ENCODE measurements at places on chromosomes 5 and 9.

GRCh38 chr9:105064248-105065097, 136.5 kb upstream of the ABCA1 start:
- DNase-seq = no peak

DNA sequence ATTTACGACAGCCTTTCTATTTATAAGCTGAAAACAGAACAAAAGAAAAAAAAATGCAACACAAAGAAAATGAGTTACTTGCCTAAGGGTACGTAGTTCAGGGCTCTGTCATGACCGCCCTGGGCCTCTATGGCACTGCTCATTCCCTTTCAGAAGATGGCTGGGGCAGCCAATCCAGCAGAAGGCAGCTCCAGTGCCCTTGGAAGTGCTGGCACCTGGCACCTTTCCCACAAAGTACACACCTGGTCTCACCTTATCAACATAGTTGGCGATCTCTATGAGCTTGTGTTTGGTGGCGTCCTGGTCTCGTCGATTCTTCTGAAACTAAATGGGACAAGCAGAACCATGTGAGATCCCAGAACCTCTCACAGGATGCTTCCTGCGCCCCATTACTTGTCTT, 53.2 kb downstream of the NIPAL4 start:
- no peak for DNase-seq

GRCh38 chr9:120579139-120580050, 572 bp downstream of the CDK5RAP2 start:
- DNase-seq = peak; percentile 50

DNA sequence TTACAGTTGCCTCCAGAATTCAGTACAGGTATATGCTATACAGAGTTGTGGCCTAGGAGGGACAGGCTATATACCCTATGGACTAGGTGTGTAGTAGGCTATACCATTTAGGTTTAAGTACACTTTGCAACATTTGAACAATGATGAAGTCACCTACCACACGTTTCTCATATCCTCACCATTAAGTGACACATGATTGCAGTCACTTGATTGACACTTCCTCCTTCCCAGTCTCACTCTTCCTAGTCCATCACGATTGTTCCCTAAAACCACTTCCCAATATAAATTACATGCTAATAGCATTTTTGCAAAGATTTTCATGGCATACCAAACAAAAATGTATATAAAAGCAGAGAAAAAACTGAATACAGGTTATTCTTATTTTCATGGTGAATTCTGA, 312.2 kb downstream of the EPB41L4A start:
- no peak for DNase-seq

Data from T47D (cell line).